CD4-positive, alpha-beta T cell treated with Interleukin-10 for 1 hour (primary cell): ENCODE measurements at places on chromosomes 13 and 19.

GRCh38 chr13:97028441-97029299, 34.4 kb upstream of the OXGR1 start:
- peak; percentile 46 for DNase-seq

- no peak for DNase-seq
Measured at GRCh38 chr19:3725640-3726310, 17.6 kb downstream of the TJP3 start.

DNA sequence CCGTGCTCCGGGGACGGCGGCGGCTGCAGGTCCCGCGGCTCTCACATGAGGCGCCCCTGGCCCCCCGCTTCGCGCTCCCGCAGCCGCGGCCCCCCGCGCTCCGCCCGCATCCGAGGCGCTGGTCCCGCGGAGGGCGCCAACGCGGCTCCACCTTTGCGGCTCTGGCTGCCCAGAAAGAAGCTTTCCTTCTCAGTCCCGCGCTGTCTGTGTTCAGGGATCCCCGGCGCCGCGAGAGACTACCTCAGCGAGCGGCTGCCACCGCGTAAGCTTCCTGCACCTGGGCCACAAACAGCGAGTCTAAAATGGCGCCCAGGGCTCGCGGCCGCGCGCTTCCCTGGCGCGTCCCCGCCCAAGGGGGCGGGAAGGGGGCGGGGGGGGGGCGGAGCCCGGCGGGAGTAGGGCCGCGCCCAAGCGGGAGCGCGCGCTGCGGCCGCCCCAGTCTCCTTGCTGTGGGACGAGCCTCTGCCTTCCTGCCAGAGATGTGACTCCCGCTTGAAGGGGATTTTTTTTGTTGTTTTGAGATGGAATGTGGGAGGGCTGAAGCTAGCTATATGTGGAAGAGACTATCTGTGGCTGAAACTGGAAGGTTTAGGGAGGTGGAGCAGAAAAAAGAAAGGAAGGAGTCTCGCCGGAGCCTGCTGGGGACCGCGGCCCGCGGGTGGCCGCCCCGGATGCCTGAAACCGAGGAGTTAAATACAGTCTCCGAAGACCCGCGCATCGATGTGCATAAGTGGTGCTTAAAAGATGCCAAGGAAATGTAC, at the start of gene FBXL3:
TSS of gene FBXL3 (minus strand) at position 299 of the 761 bp plus-strand sequence. CDS start 5,299 bp downstream, outside the sequence.
- DNase-seq: peak; percentile 88

DNA sequence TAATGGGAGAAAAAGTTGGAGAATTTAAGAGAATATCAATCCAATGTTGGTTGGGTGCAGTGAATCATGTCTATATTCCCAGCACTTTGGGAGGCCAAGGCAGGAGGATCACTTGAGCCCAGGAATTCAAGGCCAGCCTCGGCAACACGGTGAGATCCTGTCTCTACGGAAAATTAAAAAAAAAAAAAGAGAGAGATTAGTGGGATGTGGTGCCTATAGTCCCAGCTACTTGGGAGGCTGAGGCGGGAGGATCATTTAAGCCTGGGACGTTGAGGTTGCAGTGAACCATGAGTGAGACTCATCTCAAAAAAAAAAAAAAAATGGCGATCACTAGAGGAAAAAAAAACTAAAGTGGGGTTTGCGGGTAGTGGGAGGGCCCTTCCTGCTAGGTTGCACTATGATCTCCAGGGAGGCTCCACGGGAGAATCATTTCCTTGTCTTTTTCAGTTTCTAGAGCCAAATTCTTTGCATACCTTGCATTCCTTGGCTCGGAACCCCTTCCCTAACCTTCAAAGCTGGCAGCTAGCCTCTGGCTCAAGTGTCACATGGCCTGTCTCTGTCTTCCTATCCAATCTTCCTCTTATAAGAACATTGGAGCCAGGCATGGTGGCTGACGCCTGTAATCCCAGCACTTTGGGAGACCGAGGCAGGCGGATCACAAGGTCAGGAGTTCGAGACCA, 5.8 kb upstream of the ERCC2 start:
- DNase-seq: no peak

DNA sequence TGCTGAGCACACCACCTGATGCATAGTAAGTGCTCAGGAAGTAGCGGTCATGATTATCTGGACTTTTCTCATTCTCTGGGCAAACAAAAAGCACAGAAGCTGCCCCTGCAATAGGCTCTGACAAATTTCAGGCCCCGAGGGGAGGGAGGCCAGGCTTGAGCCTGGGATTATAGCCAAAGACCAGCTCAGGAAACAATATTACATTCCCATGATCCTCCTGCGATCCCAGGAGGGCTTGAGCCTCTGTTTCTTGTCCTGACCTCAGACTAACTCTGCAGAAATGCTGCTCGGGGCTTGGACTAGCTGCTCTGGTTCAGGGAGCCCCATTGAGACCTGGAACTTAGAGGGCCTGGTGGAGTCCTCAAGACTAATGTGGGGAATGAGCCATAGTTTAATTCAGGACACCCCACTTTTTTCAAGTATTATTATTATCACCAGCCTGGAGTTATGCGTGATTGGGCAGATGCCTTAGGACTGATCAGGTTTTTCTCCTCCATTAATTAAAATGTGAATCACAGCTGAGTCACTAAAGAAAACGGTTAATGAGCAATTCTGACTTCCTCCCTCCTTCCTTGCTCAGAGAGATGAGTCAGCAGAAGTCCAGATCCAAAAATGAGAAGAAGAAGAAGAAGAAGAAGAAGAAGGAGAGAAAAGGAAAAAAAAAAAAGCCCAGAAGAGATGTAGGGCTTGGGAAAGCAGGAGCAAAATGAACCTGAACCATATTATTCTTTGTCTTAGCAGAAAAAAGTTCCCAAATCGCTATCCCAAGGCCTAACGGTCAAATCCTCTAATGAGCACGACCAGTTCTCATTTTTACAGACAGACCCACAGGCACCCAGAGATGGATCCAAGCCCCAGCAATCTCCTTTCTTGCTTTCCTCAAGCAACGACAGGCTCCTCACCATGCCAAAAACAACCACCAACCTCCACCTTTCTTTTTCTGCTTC, 107.2 kb downstream of the CACNA1A start:
- no peak for DNase-seq

GRCh38 chr19:30391554-30392551, 19.7 kb downstream of the ZNF536 start:
- DNase-seq: no peak

DNA sequence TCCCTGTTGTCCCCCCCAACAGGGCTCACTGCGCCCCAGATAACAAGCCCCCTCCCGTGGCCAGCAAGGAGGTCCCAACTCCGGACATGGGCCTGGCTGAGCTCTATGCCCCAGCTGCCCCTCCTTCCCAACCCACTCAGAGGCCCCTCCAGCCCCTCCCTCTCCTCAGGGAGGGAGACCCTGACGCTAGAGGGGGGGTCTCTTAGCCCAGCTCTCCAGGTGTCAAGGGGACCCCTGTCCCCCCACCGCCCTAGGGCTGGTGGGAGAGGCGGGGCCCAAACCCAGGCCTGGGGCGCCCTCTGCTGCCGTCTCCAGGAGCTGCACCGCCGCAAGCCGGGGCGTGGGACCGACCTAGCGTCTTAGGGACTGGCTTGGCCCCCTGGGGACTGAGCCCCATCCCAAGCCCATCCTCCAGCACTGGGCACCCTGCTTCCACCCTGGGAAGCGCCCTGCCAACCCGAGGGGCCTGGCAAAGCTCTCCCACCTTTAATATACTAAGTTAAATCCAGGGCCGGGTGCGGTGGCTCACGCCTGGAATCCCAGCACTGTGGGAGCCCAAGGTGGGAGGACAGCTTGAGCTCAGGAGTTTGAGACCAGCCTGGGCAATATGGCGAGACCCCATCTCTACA, 1.4 kb downstream of the GRIN3B start:
- peak; percentile 72 for DNase-seq

- DNase-seq: no peak
Measured at GRCh38 chr13:99294958-99295357, 12.2 kb downstream of the GPR183 start.

DNA sequence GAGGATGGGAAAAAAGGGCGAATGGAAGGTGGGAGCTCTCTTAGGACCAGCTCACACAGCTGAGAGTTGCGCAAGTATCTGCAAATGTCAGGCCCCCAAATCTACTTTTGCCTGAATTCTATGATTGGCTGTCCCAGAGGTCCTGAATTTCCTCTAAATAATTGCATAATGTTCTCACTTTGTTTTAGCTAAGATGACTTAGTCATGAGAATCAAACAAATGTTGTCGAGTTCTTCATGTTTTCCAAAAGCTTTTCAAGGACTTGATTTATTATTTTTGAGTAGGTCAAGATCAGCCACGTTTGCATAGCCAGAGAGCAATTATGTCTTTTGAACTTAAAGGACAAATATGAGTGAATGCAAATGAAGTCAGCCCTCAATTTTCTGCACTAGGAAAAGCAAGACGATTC, 246.6 kb upstream of the MAB21L1 start:
- DNase-seq: no peak

DNA sequence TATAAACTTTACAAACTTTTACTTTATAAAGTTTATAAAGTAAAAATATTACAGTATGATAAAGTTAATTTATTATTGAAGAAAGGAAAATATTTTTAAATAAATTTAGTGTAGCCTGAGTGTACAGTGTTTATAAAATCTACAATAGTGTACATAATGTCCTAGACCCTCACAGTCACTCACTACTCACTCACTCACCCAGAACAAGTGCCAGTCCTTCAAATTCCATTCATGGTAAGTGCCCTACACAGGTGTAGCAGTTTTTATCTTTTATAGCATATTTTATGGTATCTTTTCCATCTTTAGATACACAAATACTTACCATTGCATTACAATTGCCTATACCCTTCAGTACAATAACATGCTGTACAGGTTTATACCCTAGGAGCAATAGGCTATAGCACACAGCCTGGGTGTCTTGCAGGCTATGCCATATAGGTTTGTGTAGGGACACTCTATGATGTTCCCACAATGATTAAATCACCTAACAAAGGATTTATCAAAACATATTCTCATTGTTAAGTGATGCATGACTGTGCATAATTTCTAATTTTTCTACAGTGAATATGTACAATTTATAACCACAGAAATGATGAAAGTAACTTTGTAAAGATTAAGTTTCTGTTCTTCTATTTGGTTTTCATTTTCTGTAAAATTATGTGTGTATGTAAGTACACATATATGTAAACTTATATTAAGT, 98.0 kb downstream of the SPRY2 start:
- no peak for DNase-seq

- DNase-seq: peak; percentile 97
Measured at GRCh38 chr19:5903624-5904351, at the start of gene NDUFA11. TSS of gene NDUFA11 (minus strand) at chr19:5903790. CDS start at chr19:5903708, 82 bp downstream.

- DNase-seq: no peak
Measured at GRCh38 chr19:50549927-50550593, 18.2 kb downstream of the LRRC4B start.

- no peak for DNase-seq
Measured at GRCh38 chr19:16164222-16164890, 9.0 kb downstream of the CIB3 start.

DNA sequence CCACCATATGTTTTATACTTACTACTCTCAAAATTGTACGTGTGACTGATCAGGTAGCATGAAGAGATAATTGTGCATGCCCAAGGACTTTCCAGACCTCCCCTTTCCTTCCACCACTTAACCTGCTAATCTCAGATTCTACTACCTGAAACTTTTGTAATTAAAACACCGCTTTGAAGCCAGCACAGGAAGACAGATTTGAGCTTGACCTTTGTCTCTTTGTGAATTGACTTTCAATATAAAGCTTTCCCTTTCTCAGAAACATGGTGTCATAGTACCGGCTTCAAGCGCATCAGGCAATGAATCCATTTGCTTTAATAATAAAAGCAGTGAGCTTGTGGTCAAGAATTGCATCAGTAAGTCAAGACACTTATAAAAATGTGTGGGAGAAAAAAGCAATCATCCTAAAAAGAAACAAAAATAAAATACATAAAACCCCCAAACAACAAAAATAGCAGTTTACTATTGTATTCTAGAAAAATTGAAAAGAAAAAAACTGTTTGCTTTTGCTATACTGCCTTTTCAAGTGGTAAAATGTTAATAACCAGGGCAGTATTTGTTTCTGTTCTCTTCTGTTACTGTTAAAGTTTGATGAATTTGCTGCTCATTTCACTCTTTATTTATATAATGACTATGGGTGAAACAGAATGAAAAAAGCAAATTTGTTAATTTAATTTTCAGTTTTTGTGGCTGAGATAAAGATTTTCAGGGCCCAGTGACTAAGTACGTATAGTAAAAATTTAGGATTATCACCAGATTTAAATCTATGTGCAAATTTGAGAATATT, 2075.3 kb downstream of the PCDH9 start:
- no peak for DNase-seq
